AG20443 (cell line): ENCODE measurements at places on chromosomes 16 and 17.

DNA sequence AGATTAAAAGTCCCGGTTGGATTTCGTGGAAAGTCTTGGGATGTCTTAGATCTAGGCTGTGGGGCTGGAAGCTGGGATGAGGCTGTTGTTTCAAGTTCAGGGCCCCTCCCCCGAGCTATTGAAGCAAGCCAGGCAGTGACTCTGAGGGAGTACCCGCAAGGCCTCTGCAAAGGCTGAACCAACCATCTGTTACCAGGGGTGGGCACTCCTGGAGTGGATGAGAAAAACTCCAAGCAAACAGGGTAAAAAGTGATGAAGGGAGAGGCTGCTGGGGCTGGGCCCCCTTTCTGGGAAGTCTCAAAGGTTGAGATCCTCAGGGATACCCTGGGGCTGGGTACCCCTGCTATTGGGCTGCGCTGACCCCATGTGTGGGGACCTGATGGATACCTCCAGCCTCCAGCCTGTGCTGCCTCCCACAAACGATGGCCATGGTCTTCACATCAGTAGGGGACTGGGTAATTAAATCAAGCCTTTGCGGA lies 82.4 kb upstream of the KIFC3 start:
- peak; percentile 5 for DNase-seq

GRCh38 chr17:27353033-27353460 lies 59.1 kb downstream of the WSB1 start:
- no peak for DNase-seq

- peak; percentile 95 for DNase-seq
These were observed 47.5 kb downstream of the ADCY7 start for GRCh38 chr16:50313596-50314478.

GRCh38 chr17:32604966-32605365 lies 118.2 kb downstream of the CDK5R1 start:
- DNase-seq, result no peak

DNA sequence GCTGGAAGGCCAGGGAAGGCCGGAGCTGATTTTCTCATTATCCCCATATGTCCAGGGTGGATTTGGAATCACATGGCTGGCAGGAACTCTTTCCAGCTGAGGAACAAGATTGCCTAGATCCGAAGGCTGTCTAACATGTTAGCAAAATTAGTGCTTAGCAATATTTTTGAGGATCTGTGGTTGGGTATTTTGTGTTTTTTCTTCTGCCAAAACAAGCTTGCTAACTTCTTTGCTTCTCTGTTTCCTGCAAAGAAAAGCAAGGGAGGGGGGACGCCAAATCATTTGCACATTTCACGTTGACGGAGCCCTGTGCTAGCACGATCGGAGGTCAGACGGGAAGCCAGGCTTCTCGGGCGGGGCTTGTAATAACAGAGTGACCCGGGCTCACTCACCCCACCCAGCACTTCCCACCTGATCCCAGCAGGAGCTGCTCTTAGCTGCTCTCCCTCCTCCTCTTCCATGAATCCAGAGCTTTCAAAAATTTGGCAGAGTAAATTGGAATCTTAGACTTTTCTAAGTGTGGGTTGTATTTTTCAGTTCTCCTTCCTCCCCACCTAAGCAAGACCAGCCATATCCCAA lies 33.3 kb upstream of the FOXF1 start:
- DNase-seq, result peak; percentile 49

- DNase-seq, result no peak
These were observed 414.1 kb upstream of the SALL1 start for GRCh38 chr16:51565184-51565583.

GRCh38 chr17:63446753-63447470 lies 806 bp upstream of the CYB561 start:
- peak; percentile 84 for DNase-seq

DNA sequence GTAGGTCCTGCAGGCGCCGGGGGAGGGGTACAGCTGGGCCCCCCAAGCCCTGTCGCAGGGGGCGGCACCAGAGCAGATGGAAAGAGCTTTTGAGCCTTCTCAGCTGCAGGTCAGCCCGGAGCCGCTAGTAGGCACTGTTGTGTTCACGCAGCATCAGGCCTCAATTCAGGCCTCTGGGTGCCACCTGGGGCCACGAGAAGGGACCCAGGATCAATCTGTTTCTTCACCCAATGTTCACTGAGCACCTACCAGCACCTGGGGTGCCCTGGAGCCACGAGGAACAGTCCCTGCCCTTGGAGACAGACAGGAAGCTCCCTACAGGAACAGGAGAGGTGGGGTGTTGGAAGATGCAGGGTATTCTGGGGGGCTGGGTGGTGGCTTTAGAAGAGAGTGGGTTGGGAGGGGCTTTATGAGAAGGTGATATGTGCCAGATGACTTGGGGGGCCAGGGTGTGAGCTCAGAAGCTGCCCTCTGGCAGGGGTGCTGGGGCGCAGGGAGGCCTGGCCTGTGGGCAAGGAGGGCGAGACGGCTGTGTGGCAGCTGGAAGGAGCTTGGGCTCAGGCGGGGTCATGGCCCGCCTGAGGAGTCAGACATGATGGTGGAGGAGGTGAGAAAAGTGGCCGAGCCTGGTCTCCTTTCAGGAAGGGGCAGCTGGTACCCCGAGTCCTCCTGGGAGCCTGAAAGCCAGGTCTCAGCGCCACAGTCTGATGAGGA lies 121.9 kb upstream of the GSE1 start:
- no peak for DNase-seq

GRCh38 chr17:17959520-17960361 lies 12.5 kb downstream of the TOM1L2 start:
- DNase-seq, result peak; percentile 21

- no peak for DNase-seq
These were observed 161.5 kb downstream of the ZFHX3 start for GRCh38 chr16:72886346-72886974.

GRCh38 chr16:57755726-57756423 lies 20.3 kb downstream of the KATNB1 start:
- DNase-seq, result no peak
